ENCODE measurements at places on chromosomes 2 and 18.

DNA sequence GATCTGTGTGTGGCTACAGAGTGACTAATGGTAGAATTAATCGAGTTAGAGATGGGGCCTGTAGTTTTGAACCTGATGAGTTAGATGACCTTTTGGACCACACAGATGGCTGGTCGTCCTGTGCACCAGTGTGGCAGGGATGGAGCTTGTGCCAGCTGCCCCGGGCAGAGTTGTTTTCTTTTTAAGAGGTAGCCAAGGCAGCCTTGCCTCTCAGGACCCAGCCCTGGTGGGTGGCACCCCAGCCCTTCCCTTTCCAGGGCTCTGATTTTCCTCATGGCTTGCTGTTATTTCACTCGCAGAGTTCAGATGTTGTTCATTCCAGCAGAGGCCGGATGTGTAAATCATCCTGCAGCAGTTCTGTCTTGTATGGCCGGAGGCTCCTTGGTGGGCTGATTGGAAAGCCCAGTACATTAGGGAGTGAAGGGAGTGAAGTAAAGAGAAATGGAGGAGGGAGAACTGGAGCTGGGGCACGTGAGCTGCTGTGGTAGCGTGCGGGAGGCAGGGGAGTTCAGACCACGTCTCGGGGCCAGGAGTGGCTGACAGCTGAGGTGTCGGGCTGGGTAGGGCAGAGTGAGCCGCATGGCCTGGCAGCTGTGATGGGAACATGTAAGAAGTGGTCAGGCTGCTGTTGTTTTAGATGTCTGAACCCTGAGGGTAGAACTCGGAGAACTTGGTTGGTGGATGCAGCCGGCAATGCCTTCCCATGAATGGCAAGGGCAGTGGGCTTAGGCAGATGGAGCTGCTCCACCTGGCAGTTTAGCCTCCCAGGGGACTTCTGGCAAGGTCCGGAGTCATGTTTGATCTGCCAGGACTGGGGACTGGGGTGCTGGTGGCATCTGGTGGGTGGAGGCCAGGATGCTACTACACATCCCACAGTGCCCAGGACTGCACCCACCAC is 28.8 kb downstream of the ASAP2 start:
- DNase-seq: peak; percentile 61

GRCh38 chr2:168136392-168136977 is 110.9 kb downstream of the STK39 start:
- peak; percentile 65 for DNase-seq

- DNase-seq: no peak
These were observed 200.8 kb upstream of the STON1 start for GRCh38 chr2:48328942-48329723.

- no peak for DNase-seq
These were observed 87.7 kb downstream of the RAPGEF4 start for GRCh38 chr2:172823261-172823850.

DNA sequence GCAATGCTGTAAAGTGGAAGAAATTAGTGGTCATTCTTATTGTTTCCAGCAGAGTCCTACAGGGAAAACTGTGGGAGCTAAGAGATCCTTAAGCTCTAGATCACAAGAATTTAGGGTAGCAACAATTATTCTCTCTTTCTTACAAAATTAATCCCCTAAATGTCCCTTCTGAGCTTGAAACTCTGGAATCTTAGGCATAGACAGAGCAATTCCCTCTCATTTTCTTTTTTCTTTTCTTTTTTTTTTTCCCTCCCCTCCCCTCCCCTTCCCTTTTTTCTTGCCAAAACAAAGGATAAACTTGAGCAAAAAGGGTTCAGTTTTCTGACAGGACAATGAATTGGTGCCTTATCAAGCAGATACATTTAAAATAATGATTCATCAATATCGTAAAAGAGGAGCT is 441.0 kb downstream of the DSC3 start:
- DNase-seq: no peak

GRCh38 chr2:163594497-163594896 is 141.3 kb downstream of the FIGN start:
- no peak for DNase-seq

- DNase-seq: peak; percentile 99
These were observed at the start of gene HIBCH for GRCh38 chr2:190319555-190320498. Gene HIBCH, minus strand, starts transcription at chr2:190319826. Its CDS starts 76 bp downstream, at chr2:190319750.

DNA sequence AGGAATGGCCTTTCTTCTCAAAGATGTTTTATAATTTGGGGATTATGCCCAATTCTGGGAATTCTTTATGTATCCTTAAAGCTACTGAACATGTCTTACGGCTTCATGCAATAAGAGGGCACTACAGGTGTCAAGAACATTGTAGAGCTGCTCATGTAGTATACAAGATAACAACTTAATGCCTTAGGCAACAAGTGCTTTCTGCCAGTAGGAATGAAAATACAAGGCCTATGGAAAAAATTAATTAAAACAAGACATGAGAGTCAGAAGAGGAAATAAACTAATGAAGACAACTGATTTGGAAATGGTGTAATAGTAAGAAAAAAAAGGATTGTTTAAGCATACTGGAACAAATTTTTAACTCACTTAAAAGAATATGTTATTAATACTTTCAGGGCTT is 27.3 kb downstream of the GREB1L start:
- DNase-seq: no peak

DNA sequence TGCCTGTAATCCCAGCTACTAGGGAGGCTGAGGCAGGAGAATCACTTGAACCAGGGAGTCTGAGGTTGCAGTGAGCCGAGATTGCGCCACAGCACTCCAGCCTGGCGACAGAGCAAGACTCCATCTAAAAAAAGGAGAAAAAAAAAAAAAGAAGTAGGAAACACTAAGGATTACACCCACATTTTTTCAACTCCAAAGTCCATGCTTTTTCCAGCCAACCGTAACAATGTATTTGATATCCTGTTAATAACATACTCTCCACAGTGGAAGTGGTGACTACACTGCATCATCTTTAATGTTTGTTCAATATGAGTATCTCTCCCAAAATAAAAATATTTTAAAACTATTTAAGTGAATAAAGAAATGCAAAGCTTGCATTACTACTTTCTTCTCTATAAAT is 481.6 kb upstream of the ACVR2A start:
- no peak for DNase-seq

DNA sequence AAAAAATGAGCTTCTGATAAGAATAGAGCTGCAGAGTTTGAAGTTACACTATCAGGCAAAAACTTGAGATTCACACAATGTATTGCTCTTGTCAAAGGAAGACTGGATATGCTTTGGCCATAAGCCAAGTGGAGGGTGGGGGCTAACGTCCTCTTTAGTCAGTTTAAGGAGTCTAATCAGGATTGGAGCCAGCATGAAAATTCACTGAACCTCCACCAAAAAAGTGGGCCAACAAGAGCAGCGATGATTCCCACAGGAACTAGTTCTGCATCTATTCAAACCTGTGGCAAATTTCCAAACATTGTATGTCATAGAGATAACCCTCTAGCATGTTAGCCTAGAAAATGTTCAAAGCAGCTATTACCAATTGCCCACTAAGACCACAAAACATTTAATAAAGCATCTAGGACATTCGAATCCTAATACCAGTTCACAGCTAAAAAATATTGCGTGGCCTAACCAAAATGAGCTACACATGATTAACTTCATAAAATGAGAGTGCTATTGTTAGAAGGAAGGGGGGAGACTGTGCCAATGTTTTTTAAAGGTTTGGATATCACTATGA is 43.5 kb upstream of the TMEM247 start:
- peak; percentile 59 for DNase-seq

DNA sequence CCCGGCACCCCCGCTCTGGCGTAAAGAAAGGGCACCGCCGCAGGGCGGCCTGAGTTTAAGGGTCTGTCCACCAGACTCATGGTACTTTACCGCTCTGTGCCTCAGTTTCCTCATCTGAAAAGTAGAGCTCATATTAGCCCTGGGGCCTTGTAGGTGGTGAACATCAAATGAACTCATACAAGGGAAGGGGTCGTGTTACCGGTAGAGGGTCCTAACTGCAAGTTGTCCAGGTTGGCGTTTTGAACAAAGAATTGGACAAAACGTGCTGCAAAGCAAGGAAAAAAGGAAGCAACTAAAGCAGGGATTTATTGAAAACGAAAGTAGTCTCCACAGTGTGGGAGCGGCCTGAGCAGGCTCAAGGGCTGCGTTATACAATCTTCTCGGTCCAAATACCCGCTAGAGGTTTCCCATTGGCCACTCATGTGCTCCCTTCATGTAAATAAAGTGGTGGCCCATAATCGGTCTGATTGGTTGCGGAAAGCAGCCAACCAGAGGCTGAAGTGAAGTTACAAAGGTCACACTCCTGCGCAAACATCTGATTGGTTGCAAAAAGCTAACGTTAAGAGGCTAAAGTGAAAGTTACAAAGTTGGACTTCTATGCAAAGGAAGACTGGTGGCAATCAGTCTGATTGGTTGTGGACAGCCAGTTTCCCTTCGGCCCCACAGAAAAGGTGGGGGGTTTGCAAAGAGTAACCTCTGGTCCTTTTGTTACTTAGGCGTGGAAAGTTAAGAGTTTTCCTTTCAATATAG is 80.7 kb upstream of the LDLRAD4 start:
- no peak for DNase-seq

- DNase-seq: no peak
These were observed 75.9 kb downstream of the MRPS9 start for GRCh38 chr2:105113616-105114291.

- DNase-seq: peak; percentile 72
These were observed 62.3 kb upstream of the YWHAQ start for GRCh38 chr2:9693196-9693491.

DNA sequence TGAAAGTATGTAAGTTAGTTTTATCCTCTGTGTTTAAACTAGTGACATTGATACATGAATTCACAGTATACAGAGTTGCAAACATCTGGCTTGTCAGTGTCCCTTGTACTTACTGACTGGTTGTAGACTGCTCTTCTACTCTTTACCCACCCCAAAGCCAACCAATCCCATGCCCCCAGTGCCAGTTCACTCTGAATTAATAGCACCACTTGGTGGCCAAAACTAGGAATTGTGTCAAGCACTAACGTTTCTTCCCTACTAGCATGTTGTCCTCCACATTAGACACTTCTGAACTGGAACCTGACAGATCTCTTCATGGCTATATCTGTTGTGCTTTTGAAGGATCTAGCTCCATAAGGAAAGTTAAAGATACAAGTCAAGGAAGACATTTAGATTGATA is 27.2 kb upstream of the OTX1 start:
- peak; percentile 53 for DNase-seq

GRCh38 chr2:223538920-223539440 is 63.2 kb downstream of the SCG2 start:
- peak; percentile 21 for DNase-seq

DNA sequence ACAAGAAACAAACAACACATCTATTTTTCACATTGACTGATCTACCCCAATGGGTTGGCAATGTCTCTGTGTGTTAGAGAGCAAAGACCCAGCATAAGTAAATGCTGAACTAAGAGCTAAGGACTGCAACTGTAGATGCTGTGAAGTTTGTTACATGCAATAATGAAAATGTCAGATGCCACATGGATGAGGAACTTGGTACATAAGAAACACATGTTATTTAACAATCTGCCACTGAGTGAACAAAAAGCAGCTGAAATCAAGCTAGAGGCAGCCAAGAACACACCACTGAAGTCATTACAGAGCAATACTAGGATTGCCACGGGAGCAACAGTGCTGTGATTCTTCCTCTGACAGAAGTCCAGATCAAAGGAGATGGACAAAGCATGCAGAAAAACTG is 389.4 kb downstream of the CDH2 start:
- DNase-seq: no peak

DNA sequence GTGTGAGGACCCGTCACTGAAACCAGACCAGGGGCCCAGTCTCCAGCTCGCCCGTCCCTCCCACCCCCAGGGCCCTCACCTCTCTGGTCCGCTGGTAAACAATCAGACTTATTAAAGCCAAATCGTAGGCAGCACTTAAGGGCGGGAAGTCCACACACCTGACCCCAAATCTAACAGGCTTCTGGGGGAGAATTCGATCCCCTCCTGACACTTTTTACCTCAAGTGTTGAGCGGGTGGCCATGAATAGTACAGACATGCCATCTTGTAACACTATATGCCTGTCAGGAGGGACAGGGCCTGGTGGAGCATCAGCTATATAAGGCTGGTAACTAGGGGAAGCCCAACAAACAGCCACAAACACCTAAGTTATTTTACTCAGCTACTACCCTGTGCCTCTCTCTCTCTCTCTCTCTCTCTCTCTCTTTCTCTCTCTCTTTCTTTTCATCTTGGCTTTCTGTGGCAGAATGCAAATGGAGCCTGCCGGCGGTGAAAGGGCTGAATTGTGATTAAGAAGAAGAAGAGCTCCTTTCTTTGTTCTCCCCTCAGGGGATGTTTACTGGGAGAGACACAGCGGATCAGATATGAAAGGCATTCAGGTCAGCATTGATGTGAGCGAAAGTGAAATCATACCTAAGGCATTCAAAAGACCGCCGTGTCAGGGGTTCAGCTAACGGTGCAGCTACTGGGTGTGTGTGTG is 9.5 kb downstream of the ZEB2 start:
- peak; percentile 93 for DNase-seq

GRCh38 chr2:236748385-236748784 is 178.8 kb downstream of the ACKR3 start:
- DNase-seq: no peak

DNA sequence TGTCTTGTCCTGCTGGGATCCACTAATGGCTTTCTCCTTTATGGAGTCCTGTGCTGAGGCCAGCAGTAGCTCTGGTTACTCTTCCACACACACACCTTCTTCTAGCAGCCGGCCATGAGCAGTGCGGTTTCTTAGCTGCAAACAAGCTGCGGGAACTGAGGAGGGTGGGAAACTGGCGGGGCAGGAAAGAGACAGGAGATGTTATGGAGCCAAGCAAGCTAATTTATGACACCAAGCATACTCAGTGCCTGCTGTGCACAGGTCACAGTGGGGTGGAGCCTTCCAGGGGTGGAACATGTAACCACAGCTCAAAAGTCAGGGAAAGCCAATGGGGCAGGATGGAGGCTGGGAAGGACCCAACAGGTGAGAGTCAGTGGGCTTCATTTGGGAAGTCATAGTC is 180.8 kb downstream of the FAM210A start:
- DNase-seq: no peak

DNA sequence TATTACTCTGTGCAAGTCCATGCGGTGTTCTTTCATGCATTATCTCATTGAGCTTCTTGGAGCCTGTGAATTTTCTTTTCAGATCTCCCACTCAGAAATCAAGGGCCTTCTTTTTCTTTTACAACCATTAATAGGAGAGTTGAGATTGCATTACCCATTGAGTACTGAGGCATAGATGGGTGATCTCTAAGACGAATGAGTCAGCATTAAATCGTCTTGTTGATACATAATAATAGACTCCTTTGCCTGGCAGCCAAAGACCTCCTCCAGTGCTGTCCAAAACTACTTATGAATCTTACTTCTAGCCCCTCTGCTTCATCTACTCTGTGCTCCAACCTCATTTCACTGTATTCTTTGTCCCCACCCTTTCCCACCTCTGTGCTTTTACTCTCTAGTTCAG is 180.5 kb downstream of the AGPS start:
- DNase-seq: peak; percentile 64

GRCh38 chr18:46820863-46821262 is 64.0 kb upstream of the ST8SIA5 start:
- no peak for DNase-seq

GRCh38 chr18:60812921-60813320 is 440.3 kb upstream of the MC4R start:
- no peak for DNase-seq

GRCh38 chr2:51000849-51001617 is 30.9 kb downstream of the NRXN1 start:
- no peak for DNase-seq

Measured in fibroblast of lung (primary cell).